ENCODE measurements at places on chromosomes 5 and 9. TPM values are rescaled to one million over a fixed set of nuclear protein-coding genes. Genes with fewer than 3 reads are reported as not detected.

The MELK gene
- total RNA-seq = 75.9 TPM

The STPG3 gene
- not detected for total RNA-seq

The APBA1 gene
- total RNA-seq = 0.51 TPM

The CDH6 gene
- 0.05 TPM for total RNA-seq
